ENCODE measurements at places on chromosomes 16 and 17. TPM values are rescaled to one million over a fixed set of nuclear protein-coding genes. Genes with fewer than 3 reads are reported as not detected.

Gene HSD11B2
- 1.1 TPM for total RNA-seq

Gene TPPP3
- total RNA-seq: 0.64 TPM

Gene NAGS
- 0.98 TPM for total RNA-seq

Gene AIPL1
- total RNA-seq: not detected

Gene KRTAP3-2
- total RNA-seq: not detected

Gene TEKT5
- not detected for total RNA-seq

Gene TRPV2
- 34.9 TPM for total RNA-seq

Gene TSPOAP1
- not detected for total RNA-seq

Gene AKTIP
- total RNA-seq: 24.8 TPM

Gene RCVRN
- 1.2 TPM for total RNA-seq

Gene IL21R
- total RNA-seq: 1.6 TPM

Gene PHB1
- total RNA-seq: 202 TPM

Gene GRAPL
- total RNA-seq: not detected

Gene KRT9
- 2.6 TPM for total RNA-seq

Gene PRR15L
- total RNA-seq: not detected

Gene CCDC154
- 2.1 TPM for total RNA-seq

Gene EFCAB13
- 8.4 TPM for total RNA-seq

Gene SDK2
- 0.03 TPM for total RNA-seq

Gene SRL
- not detected for total RNA-seq

Gene CACNG5
- not detected for total RNA-seq

Gene MYOCD
- total RNA-seq: not detected

Gene CA5A
- total RNA-seq: not detected

Gene PRAC1
- total RNA-seq: not detected

Gene TCAP
- total RNA-seq: 1.1 TPM

Gene KRTAP9-2
- not detected for total RNA-seq

Gene TOX3
- total RNA-seq: 0.32 TPM

Gene DRC7
- total RNA-seq: not detected

Gene AATK
- 3.4 TPM for total RNA-seq

Gene ZSWIM7
- total RNA-seq: 31.7 TPM

Gene CRYBA1
- total RNA-seq: not detected

Gene KRTAP29-1
- total RNA-seq: not detected

Gene HASPIN
- total RNA-seq: 17.9 TPM

Gene TMEM100
- not detected for total RNA-seq

Gene FOXF1
- 1.1 TPM for total RNA-seq

Gene CCL18
- not detected for total RNA-seq

Gene KRTAP4-9
- total RNA-seq: not detected
